Right atrium auricular region (tissue), 2 donors: ENCODE measurements at places on chromosomes 12 and 14.

DNA sequence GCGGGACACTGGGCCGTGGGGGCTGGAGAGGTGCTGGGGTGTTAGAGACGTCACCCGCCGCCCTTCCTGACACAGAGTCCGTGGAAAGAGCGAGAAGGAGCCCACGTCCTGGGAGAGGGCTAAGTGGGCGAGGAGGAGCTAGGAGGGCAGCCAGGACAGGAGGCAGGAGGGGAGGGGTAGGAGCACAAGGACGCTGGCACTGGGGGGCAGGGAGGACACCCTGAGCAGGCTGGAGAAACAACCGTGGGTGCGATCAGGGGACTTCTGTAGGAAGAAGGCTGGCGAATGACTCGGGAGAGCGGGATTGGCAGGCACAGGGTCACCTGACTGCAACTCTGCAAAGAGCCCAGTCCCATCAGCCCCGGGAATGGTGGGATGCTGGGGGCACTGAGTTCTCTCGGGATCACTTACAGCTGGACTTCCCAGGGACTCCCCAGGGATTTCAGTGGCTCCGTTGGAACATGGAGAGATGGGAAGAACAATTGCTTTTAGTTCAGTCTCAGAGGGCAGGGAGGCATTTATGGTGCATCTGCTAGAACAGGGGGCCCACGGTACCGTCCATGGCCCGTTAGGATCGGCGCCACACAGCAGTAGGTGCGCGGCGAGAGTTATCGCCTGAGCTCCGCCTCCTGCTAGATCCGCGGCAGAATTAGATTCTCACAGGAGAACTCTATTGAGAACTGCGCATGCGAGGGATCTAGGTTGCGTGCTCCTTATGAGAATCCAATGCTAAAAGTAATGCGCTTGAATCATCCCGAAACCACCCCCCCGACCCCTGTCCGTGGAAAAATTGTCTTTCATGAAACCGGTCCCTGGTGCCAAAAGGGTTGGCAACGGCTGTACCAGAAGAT, 24.3 kb downstream of the UBR7 start:
- peaks cover 20% of the 10 kb centered on the region for H3K36me3 ChIP-seq
- H3K27me3 ChIP-seq, result no peaks in the 10 kb centered on the region
- H3K27ac ChIP-seq, result no peak overlapping the region
- peaks cover 10% of the 10 kb centered on the region for H3K4me1 ChIP-seq
- H3K4me3 ChIP-seq, result peak overlapping the region; percentile 27
- DNase-seq, result no peak

- no peak overlapping the region for H3K27ac ChIP-seq
- no peaks in the 10 kb centered on the region for H3K36me3 ChIP-seq
- no peak overlapping the region for H3K4me3 ChIP-seq
Observed at GRCh38 chr14:88748288-88748687, 44.5 kb downstream of the EML5 start.

- no peak overlapping the region for H3K4me3 ChIP-seq
- no peak for DNase-seq
- no peaks in the 10 kb centered on the region for H3K36me3 ChIP-seq
Observed at GRCh38 chr12:88298761-88299242, 156.7 kb downstream of the TMTC3 start.

GRCh38 chr14:56996721-56997399, 186.6 kb upstream of the OTX2 start:
- DNase-seq, result no peak
- H3K27me3 ChIP-seq, result no peaks in the 10 kb centered on the region
- H3K27ac ChIP-seq, result no peak overlapping the region
- H3K36me3 ChIP-seq, result no peaks in the 10 kb centered on the region
- no peaks in the 10 kb centered on the region for H3K4me1 ChIP-seq

DNA sequence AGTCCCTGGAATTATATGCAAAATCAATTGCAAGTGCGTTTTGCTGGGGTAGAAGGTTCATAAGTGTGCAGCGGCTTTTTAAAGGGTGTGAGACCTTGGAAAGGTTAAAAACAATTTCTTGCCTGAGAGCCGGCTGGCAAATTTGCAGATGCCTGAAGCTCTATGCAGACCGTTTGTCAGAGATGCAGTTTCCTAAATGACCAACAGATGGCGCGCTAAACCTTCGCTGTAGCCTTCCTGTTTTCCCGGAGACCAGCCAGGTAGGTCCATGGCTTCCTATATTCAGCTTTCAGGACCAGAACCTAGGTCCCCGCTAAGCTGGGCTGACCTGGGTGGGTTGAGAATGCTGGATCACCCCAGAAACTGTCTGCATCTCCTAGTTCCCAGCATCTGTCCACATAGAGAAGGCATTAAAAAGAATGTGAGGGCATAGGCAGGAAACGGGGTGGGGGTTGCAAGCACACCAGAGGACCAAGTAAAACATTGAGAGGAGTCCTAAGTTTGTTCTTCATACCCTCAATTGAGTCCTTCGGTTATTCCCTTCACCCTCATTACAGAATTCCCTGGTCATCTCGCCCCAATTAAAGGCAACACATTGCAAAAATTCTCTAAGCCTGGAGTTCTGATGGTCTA, 5.7 kb upstream of the NOS1 start:
- no peak overlapping the region for H3K27ac ChIP-seq
- H3K27me3 ChIP-seq, result no peaks in the 10 kb centered on the region
- H3K36me3 ChIP-seq, result no peaks in the 10 kb centered on the region
- no peak overlapping the region for H3K4me3 ChIP-seq
- H3K4me1 ChIP-seq, result no peaks in the 10 kb centered on the region

- H3K27ac ChIP-seq, result no peak overlapping the region
- no peaks in the 10 kb centered on the region for H3K36me3 ChIP-seq
- no peaks in the 10 kb centered on the region for H3K27me3 ChIP-seq
Observed at GRCh38 chr12:129053232-129053631, 200.0 kb downstream of the GLT1D1 start.

DNA sequence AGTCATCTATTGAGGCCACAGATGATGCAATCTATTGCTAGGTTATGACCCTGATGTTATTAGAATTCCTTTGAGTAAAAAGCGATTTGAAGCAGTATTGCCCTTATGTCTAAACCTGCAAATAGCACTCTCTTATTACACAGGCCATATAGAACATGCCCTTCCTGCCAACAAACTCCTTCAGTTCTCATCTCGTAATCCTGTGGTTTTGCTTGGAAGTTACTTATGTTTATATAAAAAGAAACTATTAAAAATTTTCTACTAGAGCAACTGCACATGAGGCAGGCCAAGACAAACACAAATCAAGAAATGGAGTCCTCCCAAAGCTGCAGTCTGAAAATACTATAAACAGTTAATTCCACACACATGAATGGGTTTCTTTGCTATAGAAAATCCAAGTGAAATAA, 1200.2 kb downstream of the LRFN5 start:
- no peak overlapping the region for H3K27ac ChIP-seq
- H3K4me3 ChIP-seq, result no peak overlapping the region
- DNase-seq, result no peak
- no peaks in the 10 kb centered on the region for H3K4me1 ChIP-seq
- no peaks in the 10 kb centered on the region for H3K27me3 ChIP-seq
- H3K36me3 ChIP-seq, result no peaks in the 10 kb centered on the region

GRCh38 chr14:90056826-90057225, 5.0 kb upstream of the KCNK13 start:
- H3K27me3 ChIP-seq, result peaks cover 6% of the 10 kb centered on the region
- H3K27ac ChIP-seq, result no peak overlapping the region
- H3K4me3 ChIP-seq, result no peak overlapping the region
- H3K4me1 ChIP-seq, result no peaks in the 10 kb centered on the region
- no peak for DNase-seq

DNA sequence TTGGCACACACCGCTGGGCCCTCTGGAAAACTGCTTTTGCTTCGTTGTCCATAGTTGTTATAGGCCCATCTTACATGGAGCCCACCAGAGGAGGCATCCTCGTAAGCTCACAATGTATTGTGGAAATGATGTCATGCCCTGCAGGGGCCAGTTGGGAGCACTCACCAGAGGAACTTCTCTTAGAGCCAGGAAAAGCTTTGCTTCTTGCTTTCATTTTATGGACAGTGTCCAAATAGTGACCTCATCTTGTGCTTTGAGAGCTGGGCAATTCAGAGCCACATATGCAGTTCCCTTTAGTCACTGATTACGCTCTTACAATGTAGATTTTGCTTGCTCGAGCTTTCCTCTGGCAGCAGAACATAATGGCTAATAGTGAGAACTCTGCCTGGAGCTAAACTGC, 275.6 kb downstream of the AACS start:
- H3K4me1 ChIP-seq, result no peaks in the 10 kb centered on the region
- peak overlapping the region; percentile 15 for H3K27ac ChIP-seq
- no peak overlapping the region for H3K4me3 ChIP-seq
- H3K36me3 ChIP-seq, result no peaks in the 10 kb centered on the region
- DNase-seq, result peak; percentile 59
- H3K27me3 ChIP-seq, result no peaks in the 10 kb centered on the region

DNA sequence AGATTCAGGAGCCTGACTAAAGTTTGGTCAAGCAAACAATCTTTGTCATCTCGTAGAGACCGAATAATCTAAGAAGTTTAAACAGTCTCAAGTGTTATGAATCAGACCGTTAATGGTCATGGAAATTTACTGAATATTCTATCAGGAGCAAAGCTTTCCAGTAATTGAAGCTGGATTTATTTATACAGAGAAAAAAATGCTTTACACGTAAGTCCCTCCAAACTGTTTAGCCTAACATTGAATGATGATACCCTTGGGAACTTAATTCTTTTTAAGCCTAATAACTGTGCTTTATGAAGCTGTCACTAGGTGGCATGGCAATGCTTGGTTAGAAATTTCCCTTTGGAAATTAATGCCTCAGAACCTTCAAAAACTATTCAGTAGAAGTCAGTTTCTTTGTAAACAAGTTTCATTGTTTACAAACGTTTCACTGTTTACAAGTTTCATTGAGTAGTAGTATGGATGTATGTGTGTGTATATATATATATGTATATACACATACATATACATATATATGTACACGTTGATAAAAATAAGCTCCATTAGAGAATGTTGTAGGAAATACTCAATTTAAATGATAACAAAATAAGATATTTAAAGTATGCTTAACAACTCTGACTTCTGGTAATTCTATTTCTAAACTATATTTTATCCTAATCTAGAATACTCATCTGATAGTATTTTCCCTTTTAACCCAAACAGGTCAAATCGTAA, 32.1 kb downstream of the DEPDC4 start:
- H3K36me3 ChIP-seq, result no peaks in the 10 kb centered on the region
- no peaks in the 10 kb centered on the region for H3K27me3 ChIP-seq
- no peak for DNase-seq
- H3K4me1 ChIP-seq, result no peaks in the 10 kb centered on the region

DNA sequence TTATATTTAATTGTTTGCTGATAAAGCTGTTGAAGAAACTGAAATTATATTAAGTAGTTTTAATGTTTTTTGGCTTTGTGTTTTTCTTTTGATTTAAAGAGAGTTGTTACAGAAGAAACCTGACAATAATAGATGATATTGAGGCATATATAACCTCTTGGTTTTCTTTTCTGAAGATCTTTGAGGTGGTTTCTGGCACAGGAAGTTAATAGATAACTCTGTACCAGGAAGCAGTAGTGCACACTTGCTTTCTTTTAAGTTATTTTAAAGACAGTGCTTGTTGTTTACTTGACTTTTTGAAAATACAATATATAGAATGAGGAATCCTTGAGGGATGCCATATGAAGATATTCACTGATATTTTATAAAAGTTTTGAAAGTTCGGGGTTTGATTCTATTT, 209.0 kb upstream of the FBXO33 start:
- H3K27ac ChIP-seq, result no peak overlapping the region
- H3K27me3 ChIP-seq, result no peaks in the 10 kb centered on the region
- H3K4me1 ChIP-seq, result no peaks in the 10 kb centered on the region
- H3K4me3 ChIP-seq, result no peak overlapping the region
- no peaks in the 10 kb centered on the region for H3K36me3 ChIP-seq
- no peak for DNase-seq

GRCh38 chr12:47730341-47730744, 5.1 kb upstream of the ENDOU start:
- DNase-seq, result no peak
- H3K4me3 ChIP-seq, result no peak overlapping the region
- H3K27me3 ChIP-seq, result no peaks in the 10 kb centered on the region
- H3K4me1 ChIP-seq, result peaks cover 45% of the 10 kb centered on the region
- peak overlapping the region; percentile 80 for H3K27ac ChIP-seq
- no peaks in the 10 kb centered on the region for H3K36me3 ChIP-seq

GRCh38 chr12:12590961-12591360, 20.7 kb upstream of the CREBL2 start:
- H3K36me3 ChIP-seq, result no peaks in the 10 kb centered on the region
- H3K27me3 ChIP-seq, result no peaks in the 10 kb centered on the region
- H3K27ac ChIP-seq, result no peak overlapping the region
- no peak for DNase-seq
- H3K4me3 ChIP-seq, result no peak overlapping the region

GRCh38 chr12:101740980-101741379, 1.7 kb upstream of the SYCP3 start:
- DNase-seq, result no peak
- no peak overlapping the region for H3K4me3 ChIP-seq
- no peak overlapping the region for H3K27ac ChIP-seq

- DNase-seq, result peak; percentile 85
- H3K36me3 ChIP-seq, result no peaks in the 10 kb centered on the region
- no peak overlapping the region for H3K4me3 ChIP-seq
Observed at GRCh38 chr12:124626971-124627411, 59.6 kb upstream of the NCOR2 start.

DNA sequence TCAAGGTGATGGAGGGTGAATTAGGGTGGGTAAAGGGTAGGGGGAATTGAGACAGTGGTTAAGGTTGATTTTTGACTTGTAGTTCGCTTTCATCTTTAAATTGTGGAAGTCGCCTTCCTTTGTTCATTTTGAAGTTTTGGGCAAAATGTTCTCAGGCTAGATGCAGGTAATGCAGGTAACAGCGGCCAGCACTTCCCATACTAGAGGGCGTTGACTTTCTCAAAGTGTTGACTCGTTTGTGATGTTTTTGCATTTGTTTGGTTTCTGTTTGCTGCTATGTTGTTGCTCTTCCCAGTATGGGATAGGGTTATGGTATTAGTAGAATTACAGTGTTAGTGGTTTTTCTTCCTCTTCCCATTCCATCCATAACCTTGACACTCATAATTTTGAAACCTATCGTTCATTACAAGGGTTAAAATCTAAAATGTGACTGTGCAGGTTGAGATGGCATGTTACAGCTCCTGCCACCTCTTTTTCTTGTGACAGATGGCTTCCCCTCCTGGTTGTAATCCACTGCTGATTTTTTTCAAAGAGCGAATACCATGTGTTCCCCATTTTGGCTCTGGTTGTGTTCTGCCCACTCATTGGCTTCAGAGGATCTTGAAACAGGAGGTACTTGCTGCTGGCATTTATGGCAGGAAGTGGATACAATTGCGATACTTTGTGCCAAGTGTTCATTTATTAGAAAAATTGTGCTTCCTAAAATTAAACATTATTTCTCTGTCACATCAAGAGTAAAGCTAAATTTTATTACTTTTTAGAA, 57.1 kb downstream of the ERC1 start:
- DNase-seq, result no peak
- no peaks in the 10 kb centered on the region for H3K27me3 ChIP-seq
- H3K4me1 ChIP-seq, result peaks cover 23% of the 10 kb centered on the region
- no peaks in the 10 kb centered on the region for H3K36me3 ChIP-seq

GRCh38 chr12:75360920-75361319, 26.4 kb downstream of the GLIPR1L1 start:
- no peak overlapping the region for H3K27ac ChIP-seq
- H3K36me3 ChIP-seq, result no peaks in the 10 kb centered on the region
- no peaks in the 10 kb centered on the region for H3K27me3 ChIP-seq
- no peak overlapping the region for H3K4me3 ChIP-seq
- no peak for DNase-seq
